ENCODE measurements at places on chromosomes 12 and 14.

DNA sequence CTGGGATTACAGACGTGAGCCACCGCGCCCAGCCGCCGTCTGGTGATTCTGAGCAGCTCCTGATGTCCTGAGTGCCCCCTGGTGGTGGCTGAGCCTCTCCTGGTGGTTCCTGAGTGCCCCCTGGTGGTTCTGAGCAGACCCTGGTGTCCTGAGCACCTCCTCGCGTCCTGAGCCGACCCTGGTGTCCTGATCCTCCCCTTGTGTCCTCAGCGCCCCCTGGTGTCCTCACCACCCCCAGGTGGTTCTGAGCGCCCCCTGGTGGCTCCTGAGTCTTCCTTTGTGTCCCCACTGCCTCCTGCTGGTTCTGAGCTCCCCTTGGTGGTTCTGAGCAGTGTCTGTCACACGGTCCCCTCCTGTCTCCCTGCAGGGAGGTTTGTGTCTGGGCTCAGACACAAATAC, 1304.9 kb downstream of the TMEM121 start:
- no peak for DNase-seq

DNA sequence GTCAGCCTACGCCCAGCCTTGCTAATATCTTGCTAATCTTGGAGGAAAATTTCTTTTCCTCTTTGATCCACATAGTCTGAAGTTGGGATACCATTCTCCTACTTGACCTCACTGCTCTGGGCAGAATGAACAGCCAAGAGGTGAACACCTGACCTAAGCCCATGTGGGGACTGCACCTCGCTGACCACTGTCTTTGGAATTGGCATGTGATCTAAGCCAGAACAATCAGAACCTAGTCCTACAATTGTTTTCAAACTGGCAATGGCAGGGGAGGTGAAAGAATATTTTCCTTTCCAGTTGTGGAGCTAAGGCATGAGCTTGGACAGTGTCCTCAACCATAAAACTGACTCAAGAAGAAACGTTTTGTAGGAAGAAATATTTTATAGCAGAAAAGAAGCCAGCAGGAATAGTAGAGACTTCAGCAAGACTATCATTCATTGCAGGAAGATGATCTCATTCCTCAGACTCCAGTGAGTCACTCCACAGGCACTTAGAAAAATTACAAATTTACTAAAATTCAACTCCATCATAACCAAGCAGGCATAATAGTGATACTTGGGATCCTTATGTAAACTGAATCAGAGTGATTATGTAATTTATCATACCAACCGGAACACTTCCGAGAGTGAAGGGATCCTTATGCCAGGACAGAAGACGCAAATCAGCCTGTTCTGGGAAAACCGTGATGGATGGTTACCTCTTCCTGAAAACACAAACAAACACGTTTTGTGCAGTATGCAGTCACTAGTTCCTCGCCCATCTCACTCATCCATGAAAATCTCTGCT, 14.7 kb downstream of the PTPRO start:
- DNase-seq: no peak

GRCh38 chr14:68609012-68609411, 183.9 kb downstream of the ZFP36L1 start:
- DNase-seq: no peak

DNA sequence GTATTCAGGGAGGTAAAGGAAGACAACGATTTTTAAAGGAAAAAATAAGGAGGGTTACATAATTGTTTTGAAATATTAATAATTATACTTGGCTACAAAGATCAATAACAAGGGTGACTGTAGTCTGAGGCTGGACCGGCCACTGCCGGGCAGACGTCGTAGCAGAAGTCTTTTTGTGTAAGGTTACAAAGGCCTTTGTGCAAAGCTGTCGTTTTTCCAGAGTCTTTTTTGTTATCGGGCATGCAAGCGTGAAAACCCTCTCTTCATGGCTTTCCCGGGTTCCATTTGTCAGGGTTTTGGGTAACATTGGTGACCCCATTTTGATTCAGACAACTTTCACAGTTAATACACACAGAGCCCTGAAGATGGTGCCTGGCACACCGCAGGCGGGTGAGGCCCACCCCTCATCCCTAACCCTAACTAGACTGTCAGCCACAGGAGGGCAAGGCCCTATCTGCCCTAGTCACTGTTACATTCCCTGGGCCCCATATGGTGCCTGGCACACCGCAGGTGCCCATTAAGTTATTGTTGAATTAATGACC, 31.3 kb downstream of the RILPL1 start:
- no peak for DNase-seq

DNA sequence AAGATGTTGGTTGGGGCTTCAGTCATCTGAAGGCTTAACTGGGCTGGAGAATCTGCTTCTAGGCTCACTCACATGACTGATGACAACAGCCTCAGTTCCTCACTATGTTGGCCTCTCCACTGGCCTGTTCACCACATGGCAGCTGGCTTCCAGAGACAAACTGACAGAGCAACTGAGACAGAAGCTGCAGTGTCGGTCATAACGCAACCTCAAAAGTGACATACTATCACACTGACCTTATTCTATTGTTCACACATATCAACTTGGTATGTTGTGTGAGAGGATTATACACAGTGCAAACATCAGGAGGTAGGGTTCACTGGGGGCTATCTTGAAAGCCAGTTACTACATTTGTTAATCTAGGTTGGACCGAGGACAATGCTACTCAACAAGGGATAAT, 92.9 kb downstream of the PAWR start:
- no peak for DNase-seq

DNA sequence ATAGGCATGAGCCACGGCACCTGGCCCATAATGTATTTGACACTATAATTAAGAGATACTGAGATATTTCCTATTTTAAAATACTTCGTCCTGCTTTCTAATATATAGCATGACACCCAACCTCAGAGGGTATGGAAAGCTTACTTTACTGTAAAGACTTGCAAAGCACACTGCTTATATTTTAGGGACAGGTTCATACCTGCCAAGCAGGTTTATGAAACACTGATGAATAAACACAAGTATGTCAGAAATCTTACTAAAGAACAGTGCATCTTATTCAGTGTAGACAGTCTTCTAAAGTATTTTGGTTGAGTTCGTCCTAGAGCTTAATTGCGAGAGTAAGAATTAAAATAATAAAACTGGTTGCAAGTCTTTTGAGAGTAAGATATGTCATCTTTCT, 65.4 kb downstream of the PPFIBP1 start:
- DNase-seq: no peak

- no peak for DNase-seq
Measured at GRCh38 chr14:44960146-44960545, 1.6 kb downstream of the KLHL28 start.

GRCh38 chr14:84671776-84672175, 858.2 kb upstream of the FLRT2 start:
- no peak for DNase-seq

GRCh38 chr14:102980409-102980810, 57.9 kb downstream of the AMN start:
- no peak for DNase-seq

DNA sequence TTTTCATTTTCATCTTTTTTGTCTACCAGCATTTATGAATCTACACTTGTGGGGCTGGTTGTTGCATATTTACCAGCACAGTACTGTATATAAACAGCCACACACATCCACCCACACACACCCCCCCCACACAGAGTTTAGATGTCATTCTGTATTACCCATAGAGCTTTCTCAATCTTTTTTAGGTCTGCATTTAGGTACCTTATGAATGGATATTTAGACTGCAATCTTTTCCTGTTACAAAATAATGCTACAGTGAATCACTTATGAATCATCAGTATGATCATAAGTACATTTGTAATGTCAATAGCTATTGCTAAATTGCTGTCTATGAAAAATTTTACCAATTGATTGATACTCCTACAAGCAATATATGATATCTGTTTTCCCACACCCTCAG, 67.3 kb upstream of the STK38L start:
- DNase-seq: no peak

DNA sequence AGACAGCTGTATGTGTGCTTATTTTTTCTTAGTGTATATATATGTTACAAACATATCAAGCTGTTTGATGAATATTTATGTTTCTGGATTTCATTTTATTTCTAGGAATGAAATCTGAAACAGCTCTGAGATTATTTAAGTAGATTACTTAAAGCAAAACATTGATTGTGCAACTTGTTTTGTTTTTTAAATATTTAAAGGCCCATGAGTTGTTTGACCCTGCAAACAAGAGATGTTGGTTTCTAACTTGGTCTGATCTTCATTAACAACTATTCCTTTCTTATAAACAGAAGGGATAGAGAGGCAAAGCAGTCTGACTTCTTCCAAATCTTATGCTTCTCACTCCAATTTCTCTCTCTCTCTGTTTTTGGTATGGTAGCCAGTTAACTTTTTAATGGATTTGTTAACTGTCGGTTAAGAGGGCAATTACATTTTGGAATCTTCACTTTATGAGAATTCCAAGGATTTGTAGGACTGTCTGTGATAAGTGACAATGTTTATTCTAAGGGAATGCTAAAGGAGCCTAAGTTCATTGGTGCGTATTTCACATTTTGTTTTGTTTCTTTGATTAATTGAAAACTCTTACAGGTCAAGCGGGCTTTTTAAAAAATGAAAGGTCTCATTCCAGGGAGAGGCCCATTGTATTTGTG, 102.6 kb upstream of the HMGA2 start:
- no peak for DNase-seq

- DNase-seq: no peak
Measured at GRCh38 chr12:68245180-68246021, 8.0 kb downstream of the IL22 start.

- no peak for DNase-seq
Measured at GRCh38 chr12:10617863-10618262, 4.5 kb upstream of the MAGOHB start.

GRCh38 chr14:67620217-67620785, 581 bp downstream of the ARG2 start:
- no peak for DNase-seq

GRCh38 chr12:132937476-132937875, 18.6 kb downstream of the ZNF605 start:
- no peak for DNase-seq

DNA sequence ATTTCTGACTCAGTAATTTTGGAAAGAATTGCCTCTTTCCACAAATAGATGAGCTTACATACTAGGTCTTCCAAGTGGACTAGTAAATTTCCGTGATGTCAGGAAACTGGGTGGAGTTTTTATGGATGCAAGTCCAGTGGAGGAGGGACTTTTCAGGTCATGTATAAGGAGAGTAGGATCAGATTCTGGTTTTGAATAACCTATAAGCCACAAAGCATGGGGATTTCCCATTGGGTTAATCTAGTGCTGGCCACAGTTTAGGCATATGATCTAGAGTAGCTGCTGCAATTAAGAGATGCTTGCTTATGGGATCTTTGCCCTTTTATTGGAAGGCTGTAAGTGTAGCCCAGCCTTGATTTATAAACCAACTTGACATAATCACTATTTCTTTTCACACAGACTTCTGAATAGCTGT, 33.8 kb downstream of the STK38L start:
- DNase-seq: no peak

GRCh38 chr12:84201976-84202375, 710.6 kb downstream of the SLC6A15 start:
- no peak for DNase-seq

DNA sequence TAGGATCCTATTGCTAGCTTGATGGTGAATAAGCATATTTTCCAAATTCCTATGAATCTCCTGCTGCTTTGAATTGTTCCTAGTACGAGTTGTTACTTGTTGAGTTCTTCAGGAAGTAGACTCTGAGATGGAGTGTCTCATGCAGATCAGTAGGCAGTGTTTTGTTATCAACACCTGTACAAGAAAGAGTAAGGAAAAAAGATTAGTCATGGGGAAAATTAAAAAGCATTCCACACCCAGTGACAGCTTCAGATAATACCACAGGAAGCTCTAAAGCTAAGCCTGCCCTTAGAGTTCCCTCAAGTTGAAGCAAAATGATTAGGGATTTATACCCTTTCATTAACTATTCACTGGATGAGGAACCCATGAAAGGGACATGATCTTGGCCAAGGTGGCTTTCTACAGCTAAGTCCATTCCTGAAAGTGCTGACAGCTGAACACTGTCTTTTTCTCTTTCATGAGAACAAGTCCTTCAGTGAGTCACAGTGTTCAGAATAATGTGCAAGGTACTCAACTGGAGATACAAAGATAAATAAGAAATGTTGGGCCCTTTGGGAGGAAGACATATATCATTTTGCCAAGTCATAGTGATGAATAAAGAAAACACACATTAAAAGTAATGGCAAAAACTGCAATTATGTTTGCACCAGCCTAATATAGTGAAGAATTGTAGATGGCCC, 49.1 kb downstream of the CCER1 start:
- no peak for DNase-seq

DNA sequence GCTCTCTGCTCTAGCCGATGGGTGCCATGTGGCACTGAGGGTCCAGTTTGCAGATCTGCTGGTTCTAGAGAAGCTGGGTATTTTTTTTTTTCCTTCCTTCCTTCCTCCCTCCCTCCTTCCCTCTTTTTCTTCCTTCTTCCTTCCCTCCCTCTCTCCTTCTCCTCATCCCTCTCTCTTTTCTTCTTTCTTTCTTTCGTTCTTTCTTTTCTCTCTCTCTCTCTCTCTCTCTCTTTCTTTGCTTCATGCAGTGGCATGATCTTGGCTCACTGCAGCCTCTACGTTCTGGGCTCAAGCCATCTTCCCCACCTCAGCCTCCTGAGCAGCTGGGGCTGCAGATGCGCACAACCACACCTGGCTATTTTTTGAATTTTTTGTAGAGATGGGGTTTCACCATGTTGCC, 2.7 kb upstream of the BCL7A start:
- DNase-seq: no peak

DNA sequence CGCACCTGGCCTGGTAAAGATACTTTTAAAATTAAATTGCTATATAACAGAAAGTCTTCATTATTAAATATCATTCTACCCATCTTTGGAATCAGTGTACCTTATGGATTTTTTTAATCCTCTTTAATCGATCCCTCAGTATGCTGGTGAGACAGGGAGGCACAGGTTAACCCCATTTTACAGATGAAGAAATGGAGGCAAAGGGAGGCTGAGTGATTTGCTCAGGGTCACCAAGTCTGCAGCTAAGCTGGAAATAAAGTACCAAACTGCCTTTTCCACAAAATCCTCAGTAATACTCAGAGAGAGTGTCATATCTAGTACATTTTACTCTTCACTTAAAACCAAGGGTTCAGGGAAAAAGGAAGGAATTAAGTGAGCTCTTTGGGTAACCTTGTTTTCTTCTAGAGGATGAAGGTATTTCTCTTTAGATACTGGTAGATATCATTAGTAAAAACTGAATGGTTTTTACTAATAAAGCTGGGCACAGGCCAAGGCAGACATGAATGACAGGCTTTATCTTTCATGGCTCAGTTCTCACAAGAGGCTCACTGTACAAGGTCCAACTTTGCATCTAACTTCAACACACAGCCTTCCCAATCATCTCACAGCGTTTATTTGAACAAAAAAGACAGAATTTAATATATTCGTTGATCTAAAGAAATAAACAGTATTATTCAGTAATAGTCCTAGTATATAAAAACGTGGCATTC, 35.3 kb upstream of the TTC7B start:
- DNase-seq: no peak

DNA sequence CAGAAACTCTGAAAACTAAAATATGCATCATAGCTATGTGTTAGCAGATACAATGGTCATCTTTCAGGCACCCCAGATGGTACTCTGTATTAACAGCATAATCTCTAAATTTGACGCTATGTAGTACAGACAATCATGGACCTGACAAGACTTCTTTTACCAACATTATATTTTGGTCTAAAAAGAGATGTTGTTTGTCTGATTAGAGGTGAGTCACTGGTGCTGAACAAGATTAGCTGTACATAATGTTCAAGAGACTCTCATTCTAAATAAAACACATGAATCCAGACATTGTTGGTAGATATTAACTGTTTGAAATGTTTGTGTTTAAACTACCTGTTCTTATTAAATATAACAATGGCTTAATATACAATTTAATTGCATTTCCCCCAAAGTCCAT, 146.4 kb upstream of the LMNTD1 start:
- no peak for DNase-seq
